ENCODE measurements at places on chromosomes 5 and 9.
A peak's percentile ranks its signal among the peaks of the same experiment; 100 is the strongest.

DNA sequence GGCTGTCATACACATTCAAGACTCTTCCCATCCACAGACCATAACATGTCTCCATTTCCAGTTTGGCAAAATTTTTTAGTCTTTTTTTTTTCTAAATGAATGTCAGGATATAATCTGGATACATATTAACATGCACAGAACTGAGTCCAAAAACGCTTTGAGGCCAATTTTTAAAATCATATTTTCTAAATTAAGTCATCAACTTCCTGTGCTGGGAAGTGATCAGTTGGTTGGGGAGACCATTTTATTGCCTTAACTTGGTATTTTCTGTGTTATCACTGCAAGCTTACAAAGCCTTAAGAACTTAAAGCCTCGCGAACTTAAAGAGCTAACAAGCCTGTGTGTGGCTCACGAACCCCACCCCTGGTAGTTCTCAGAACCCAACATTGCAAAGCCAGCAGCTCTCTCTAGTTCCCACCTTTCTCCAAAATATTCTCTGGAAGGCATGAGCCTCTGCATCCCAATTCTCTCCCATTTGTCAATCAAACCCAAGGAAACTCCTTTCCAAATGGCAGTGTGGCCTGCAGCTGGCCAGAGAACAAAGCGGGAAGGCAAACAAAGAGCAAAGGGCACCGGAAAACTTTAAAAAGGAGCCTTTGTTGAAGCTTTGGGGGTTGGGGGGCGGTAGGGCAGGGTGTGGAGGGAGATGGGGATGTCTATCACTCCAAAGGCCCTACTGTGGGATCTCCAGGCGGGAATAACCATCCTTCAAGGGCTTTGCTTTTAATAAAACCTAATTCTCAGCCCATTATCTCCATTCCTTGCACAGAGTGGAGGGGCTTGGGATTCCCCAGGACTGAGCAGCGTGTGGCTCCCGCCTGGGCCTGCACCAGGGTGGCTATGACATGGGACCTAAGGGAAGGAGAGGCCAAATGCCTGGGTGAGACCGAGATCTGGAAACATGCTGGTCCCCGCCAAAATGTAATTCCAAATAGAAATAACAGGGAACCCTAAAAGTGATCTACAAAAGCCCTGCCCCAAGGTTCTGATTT, 65.0 kb downstream of the ROR2 start:
- DNase-seq = no peak

DNA sequence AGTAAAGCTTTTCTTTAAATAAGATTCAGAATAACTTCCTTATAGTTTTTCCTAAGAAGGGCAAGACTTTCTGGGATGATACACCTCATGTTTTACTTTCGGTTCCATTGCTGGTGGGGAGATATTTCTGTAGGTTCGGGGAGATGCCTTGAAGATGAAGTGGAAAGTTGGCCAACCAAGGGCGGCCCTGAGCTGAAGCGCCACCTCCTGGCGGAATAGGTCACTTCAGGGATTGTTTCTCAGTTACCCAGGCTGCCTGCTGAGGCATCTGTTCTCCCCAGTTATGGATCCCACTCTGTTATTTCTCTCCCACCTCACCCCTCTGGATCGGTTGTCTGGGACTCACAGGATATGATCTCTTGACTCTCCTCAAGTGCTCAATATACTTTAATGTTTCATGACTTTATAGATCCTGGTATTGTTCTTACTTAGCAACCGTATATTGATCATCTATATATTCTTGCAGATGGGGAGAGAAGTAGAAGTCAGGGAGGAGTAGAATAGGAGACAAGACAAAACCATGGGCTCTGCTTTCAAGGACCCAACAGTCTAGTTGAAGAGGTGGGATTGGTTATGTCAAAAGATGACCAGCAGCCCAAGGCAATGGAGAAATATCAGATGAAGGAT, 23.4 kb downstream of the MEGF10 start:
- peak; percentile 63 for DNase-seq

GRCh38 chr9:18473652-18474279, at the start of gene ADAMTSL1:
ADAMTSL1 (plus strand) TSS chr9:18474153; CDS start chr9:18474233, 80 bp downstream.
- DNase-seq = no peak

DNA sequence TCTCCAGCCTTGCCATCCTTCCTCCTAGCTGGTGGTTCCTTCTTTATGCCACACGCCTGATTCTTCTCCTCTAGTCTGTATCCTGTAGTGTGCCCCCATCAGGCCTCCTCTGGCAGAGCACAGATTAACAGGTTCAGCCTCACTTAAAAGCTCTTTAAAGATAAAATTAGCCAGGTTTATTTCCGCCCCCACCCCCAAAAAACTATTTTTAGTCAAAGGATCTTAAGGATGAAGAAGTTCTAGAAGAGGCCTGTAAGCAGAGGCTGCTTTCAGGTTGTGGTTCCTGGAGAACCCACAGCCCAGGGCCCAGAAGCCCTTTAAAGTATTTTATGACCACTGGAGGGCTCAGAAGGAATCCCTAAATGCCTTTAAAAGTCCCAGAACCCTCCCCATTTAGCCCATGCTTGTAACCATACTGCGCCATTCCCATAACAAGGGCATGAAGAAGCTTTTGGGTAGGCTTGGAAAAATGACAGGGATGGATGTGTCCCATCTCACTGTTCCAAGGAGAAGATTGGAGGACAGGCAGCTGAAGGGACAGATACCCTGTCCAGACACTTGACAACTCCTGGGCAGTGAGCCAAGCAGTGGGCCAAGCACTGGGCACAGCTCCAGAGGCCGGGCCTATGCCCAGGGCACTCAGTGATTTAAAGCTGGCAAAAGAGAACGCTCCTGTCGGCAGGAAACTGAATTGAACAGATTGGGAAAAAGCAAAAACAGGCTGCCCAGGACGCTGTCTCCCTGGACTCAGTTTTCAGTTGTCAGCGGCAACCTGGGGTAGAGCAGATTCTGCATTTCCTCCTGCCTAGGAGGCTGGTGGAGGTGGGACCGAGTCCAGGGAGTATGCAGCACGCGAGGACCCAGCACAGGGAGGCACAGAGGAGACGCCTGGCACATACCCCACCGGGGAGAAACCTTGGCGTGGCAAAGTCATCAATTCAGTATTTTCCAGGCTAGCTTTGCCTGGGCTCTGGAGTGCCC, 106.3 kb upstream of the SSBP2 start:
- DNase-seq = no peak

GRCh38 chr9:4620057-4620765, 41.9 kb upstream of the PLPP6 start:
- no peak for DNase-seq

Data from CD4-positive, alpha-beta T cell treated with Interleukin-2 at 100 ng/mL for 4 hours (primary cell).